Forelimb muscle (tissue), 1 donor: ENCODE measurements at places on chromosomes 1 and 21. TPM values are rescaled to one million over a fixed set of nuclear protein-coding genes. Genes with fewer than 3 reads are reported as not detected.

Gene PDPN
- polyA plus RNA-seq = 39.3 TPM

Gene ZNF697
- 11.6 TPM for polyA plus RNA-seq

GRCh38 chr21:15283789-15284188 is 219.0 kb upstream of the NRIP1 start:
- DNase-seq = no peak

- no peak for DNase-seq
Measured at GRCh38 chr1:89633800-89634625, 1.1 kb downstream of the LRRC8C start.

- no peak for DNase-seq
Measured at GRCh38 chr1:87155170-87155569, 173.5 kb upstream of the LMO4 start.

Gene FCGR1A
- 1.9 TPM for polyA plus RNA-seq

- no peak for DNase-seq
Measured at GRCh38 chr1:41891199-41891896, 27.4 kb downstream of the HIVEP3 start.

Gene BOLA1
- polyA plus RNA-seq = 11.7 TPM

Gene FAM72B
- polyA plus RNA-seq = 3.5 TPM

GRCh38 chr1:33424610-33425009 is 6.3 kb downstream of the PHC2 start:
- no peak for DNase-seq
